SK-MEL-5 (cell line): ENCODE measurements at places on chromosomes 3 and 15.

GRCh38 chr3:124831628-124832199 is 55.5 kb downstream of the ITGB5 start:
- DNase-seq: peak; percentile 33

- DNase-seq: peak; percentile 85
Measured at GRCh38 chr3:23183731-23184130, 19.4 kb upstream of the UBE2E2 start.

DNA sequence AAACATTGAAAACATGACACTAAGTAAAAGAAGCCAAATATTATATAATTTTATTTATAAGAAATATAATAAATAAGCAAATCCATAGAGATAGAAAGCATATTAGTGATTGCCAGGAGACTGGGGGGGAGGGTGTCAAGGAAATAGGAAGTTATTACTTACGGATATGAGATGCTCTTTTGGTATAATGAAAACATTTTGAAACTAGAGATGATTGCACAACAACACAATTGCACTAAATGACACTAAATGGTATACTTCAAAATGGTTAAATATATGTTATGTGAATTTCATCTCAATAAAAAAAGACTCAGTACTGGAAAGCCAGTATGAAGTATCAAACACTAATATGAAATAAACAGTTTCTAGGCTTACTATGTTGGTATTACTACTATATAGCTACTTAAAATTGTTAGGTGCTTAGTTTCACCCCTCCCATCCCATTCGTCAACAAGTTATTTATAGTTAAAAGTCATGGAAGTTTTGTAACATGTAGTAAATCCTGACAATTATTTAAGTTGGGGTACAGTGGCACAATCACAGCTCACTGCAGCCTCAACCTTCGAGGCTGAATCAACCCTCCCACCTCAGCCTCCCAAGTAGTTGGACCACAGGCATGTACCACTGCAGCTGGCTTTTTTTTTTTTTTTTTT is 43.7 kb downstream of the STAG1 start:
- no peak for DNase-seq

GRCh38 chr3:52454250-52454937 is 553 bp upstream of the TNNC1 start:
- DNase-seq: no peak

DNA sequence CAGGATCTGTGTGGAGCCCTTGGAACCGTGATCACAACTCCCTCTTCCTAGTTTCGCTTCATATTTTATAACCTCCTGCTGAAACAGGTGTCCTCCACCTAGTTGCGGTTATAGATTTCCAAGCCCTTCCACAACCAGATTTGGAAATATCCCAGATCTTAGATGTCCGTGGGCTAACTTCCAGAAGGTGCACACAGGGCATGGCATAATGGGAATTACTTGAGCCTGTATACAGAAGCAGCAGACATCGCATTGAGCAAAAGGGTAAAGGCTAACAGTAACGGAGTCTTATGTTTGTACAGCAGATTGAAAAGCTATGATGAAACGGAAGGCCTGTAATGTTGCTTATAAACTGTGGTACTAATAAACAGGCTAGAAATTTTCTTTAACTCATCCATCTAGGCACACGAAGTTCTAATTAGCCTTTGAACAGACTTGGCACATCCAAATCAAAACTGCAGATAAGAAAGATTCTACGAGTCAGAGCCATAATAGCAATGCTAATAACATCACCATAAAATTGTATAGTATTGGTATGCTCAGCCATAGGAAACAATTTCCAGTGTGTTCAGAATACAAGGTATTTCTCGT is 1.2 kb upstream of the USF3 start:
- peak; percentile 11 for DNase-seq

GRCh38 chr15:26631894-26632293 is 141.0 kb downstream of the GABRB3 start:
- DNase-seq: no peak

- DNase-seq: peak; percentile 24
Measured at GRCh38 chr3:12894629-12895028, 53.3 kb upstream of the RPL32 start.

DNA sequence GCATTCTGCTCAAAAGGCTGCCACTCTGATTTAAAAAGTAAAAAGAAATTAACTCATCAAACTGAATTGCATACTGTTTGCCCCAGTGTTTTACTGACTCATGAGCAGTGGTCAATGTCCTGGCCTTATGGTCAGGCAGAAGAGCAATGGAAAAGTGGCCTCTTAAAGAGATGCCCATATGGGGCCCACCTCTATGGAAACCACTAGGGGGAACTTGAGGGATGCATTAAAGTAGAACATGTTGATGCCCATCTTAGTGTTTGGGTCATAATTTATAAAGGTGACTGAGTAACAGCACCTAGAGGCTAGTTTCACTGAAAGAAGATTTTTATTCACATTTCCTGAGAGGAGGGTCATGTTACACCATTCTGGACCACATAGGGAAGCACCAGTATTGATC is 66.5 kb upstream of the RNU6-1 start:
- peak; percentile 48 for DNase-seq

GRCh38 chr3:17655743-17656142 is 86.7 kb downstream of the TBC1D5 start:
- no peak for DNase-seq

DNA sequence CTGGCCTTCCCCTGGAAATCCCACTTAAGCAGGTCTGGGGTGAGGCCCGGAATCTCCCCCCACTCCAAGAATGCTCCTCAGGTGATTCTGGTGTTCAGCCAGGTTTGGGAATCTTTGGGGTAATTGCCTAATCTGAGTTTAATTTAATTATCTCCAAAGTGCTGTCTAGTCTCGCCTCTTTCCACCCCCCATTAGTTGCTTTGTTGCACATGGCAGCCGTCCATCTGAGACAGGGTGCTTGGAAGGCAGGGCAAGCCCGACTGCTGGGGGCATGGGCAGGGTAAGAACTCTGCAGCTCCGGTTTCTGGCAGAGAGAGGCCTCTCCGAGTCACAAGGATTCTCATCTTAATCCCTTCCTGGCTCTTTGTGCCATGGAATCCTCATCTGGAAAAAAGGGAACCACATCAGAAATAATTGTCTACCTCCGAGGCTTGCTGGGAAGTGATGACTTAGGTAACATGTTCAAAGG is 15.0 kb downstream of the IL17RD start:
- DNase-seq: no peak

DNA sequence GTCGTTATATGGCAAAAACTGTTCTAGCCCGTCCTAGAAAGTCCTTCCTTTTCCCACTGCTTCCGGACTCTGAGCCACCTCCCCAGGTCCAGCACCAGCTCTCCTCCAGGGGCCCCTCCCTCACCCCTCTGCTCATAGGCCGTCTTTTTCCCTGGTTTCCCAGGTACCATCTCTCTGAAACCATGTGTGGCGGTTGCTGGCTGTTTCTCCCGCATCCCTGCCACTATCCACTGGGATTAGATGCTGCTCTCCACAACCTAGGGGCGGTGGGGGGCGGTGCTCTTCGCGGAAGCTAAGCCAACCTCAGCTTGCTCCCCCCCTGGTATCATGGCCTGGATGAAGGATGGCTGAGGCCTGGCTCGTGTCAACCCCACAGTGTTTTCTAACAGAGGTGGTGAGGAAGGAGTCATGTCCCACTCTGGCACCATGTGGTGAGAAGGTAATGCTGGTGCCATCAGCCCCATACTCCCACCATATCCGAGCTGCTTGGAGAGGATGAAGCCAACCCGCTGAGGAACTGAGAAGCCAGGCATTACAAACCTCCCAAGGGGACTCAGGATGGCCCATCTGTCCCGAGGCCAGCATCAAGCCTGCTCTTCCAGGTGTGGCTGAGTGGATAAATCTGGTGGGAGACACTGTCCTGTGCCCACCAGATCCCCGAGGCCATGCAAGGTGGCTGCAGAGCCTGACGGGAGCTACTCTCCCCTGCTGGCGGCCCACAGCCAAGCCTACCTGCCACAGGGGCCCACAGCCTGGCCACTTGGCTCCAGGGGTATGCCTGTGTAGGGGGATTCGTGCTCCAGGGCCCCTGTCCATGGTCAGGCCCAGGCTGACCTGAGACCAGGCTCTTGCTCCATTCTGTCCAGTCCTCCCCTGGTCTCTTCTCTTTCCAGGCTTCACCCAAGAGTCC is 27.9 kb upstream of the SLC41A3 start:
- no peak for DNase-seq

GRCh38 chr15:42729409-42729808 is 7.5 kb downstream of the CDAN1 start:
- DNase-seq: no peak

GRCh38 chr15:38004218-38004861 is 69.9 kb downstream of the TMCO5A start:
- DNase-seq: no peak

DNA sequence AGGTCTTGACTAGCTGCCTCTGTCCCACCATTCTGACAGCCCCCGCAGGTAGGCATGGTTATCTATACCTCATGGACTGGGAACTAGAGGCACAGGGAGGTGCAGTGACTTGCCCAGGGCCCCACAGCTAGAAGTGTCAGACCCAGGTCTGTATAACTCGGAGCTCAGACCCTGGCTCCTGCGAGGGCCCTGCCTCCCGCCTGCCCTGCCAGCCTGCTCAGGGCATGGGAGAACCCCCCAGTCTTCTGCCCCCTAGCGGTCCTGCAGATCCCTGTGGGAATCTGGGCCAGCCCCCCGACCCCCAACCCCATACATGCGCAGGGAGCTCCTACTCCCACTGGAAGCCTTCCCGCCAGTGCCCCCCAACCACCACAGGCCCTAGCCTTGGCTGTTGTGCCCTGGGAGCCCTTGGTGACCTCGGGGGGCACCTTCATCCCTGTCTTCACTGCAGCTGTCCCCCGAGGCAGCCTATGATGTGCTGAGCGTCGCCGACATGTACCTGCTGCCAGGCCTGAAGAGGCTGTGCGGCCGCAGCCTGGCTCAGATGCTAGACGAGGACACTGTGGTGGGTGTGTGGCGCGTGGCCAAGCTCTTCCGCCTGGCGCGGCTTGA is 6.9 kb downstream of the ABTB1 start:
- DNase-seq: peak; percentile 22

- no peak for DNase-seq
Measured at GRCh38 chr3:173945806-173946205, 548.3 kb downstream of the NLGN1 start.

- DNase-seq: no peak
Measured at GRCh38 chr3:157683668-157684067, 180.5 kb upstream of the VEPH1 start.

GRCh38 chr3:178203165-178203564 is 333.1 kb upstream of the KCNMB2 start:
- no peak for DNase-seq

DNA sequence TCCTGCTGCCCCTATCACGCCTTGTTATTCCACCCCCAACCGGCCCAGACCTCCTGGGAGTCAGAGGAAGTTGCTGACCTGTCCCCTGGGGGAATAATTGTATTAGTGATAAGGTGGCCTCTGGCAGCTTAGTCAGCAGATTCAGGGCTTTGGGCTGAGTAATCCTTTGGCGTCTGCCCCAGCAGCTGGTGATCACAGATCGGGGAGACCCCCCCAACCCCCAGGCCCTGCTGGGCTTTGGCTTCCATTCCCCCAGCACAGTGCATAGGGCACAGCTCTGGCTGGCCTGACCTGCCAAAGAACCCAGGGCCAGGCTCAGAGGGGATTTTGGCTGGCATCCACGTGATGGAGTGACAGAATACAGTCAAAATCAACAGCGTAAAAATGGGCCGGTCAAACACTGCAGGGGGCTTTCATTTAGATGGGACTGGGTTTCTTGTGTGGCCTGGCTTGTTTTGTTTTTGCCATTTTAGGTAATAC is 3.9 kb upstream of the NR2E3 start:
- peak; percentile 8 for DNase-seq

DNA sequence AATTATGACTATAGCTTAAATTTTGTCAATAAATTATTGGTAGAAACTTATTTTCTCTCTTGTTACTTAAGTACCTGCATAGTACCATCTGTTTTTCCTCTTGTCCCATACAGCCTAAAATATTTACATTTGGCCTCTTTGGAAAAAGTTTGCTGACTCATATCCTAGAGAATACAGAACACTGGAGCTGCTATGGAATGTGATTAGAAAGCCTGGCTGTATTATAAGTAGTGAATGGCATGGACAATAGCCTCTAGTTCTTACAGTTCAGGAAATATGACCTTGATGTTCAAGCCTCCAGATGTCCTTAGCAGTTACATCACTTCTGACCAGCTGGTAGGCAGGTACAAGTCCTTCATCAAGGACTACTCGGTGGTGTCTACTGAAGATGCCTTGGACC is 28.3 kb downstream of the ST8SIA2 start:
- DNase-seq: no peak

- no peak for DNase-seq
Measured at GRCh38 chr15:25183581-25184251, 228.9 kb downstream of the SNRPN start.

GRCh38 chr3:51198477-51198876 is 186.6 kb upstream of the MANF start:
- DNase-seq: no peak

GRCh38 chr15:44029940-44030568 is 165.0 kb downstream of the FRMD5 start:
- peak; percentile 16 for DNase-seq

- DNase-seq: no peak
Measured at GRCh38 chr3:128066114-128066513, 13.9 kb downstream of the SEC61A1 start.

- no peak for DNase-seq
Measured at GRCh38 chr3:149128821-149129220, 617 bp upstream of the HPS3 start.

DNA sequence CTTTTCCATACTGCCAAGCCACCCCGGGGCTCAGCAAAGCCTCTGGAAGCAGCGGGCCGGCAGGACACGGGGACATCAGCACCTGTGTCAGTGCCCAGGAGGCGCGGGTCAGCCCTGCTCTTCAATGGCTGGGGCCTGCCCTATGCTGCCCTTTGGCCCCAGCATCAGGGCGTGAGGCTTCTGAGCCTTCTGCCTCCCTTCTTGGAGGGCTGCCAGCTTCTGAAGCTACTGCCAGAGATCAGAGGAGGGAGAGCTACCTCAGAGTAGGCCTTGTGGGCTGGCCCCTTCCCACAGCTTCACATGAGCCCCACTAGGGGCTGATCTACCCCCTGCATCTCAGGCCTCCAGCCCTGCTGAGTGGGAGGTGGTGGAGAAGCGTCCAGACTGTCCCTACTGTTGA is 13.0 kb upstream of the TMEM115 start:
- no peak for DNase-seq

- no peak for DNase-seq
Measured at GRCh38 chr3:121870717-121871116, 23.5 kb upstream of the SLC15A2 start.

- DNase-seq: no peak
Measured at GRCh38 chr15:101600035-101600434, 52.1 kb downstream of the TM2D3 start.
